ENCODE measurements at places on chromosomes 7 and 10.

DNA sequence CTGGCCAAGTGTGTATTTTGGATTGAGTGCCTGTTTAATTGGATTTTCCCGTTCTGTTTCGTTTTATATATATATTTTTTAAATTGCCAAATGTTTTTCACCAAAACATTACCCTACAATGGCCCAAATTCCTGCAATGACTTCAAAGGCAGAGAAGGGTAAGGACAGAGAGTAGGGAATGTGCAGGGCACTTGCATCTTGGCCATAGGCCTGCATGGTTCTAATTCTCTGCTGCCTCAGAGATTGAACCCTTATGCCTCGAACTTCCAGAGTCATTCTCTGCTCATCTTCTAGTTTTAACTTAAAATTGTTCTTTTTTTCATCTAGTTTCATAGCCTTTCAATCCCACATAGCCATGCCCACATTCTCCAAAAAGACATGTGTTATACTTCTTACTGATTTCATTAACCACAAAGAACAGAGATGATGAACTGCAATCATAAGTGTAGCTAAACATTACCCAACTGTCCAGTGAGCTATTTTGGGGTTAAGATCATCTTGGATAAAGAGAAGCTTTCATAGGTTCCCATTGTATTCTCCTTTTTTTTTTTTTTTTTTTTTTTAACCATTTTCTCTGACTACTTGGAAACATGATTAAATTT, 177.6 kb downstream of the PLXDC2 start:
- no peak for DNase-seq

DNA sequence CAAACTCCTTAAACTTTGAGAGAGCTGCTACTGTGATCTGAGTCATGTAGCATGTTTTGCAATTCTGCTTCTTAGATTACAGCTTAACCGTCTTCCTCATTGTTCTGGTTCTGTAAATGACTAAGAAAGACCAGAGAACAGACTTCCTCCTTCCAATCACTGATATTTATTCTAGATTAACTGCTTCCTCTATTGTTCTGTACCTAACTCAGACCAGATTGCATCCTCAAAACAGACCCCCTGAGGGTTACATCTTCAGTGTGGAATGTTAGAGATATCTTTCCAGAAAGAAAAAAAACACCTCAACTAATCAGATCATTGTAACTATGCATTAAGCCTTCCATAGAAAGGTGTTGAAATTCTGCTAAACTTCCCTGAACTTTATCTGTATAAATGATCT, 5.7 kb upstream of the PIP start:
- no peak for DNase-seq

DNA sequence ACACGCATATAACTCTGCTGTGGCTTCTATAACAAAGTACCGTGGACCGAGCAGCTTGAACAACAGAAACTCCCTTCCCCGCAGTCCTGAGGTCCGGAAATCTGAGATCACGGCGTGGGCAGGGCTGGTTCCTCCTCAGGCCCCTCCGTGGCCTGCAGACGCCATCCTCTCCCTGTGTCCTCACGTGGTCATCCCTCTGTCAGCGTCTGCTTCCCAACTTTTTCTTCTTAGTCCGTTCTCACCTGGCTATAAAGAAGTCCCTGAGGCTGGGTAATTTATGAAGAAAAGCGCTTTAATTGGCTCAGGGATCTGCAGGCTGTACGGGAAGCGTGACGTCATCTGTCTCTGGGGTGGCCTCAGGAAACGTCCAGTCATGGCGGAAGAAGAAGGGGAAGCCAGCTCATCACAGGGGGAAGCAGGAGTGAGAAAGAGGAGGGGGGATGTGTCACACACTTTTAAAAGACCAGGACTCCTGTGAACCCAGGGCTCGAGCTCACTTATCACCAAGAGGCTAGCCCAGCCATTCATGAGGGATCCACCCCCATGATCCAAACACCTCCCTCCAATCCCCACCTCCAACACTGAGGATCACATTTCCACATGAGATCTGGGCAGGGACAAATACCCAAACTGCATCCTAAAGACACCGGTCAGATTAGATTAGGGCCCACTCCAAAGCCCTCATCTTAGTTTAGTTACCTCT, 91.2 kb upstream of the INSIG1 start:
- DNase-seq = no peak

DNA sequence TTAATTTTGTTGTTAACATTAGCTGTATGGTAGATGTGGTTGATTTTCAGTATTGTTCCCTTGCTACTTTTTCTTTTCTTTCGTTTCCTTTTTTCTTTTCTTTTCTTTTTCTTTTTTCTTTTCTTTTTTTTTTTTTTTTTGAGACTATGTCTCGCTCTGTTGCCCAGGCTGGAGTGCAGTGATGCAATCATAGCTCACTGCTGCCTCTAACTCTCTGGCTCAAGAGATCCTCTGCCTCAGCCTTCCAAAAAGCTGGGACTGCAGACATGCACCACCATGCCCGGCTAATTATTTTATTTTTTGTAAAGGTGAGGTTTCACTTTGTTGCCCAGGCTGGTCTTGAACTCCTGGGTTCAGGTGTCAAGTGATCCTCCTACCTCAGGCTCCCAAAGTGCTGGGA, 14.4 kb downstream of the SLC26A3 start:
- DNase-seq = no peak

DNA sequence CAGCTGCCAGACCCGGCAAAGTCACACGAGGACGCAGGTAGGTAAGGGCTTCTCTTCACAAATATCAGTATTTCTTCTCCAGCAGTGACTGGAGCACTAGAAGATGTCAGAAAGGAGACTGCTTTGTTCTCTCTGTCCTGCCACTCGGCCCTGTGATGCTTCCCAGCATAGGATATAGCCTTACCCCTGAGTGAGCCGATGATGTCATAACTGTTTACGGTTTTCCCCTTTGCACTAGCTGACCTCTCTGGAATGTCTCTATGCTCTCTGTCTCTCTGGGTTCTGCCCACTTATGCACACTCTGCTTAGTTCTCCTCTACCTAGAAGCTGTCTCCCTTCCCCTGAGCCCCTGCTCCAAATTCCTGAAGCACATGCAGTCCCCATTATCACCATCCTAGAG, 167.5 kb upstream of the PODXL start:
- no peak for DNase-seq
